ENCODE measurements at places on chromosomes 7 and 10.

GRCh38 chr7:15967551-15967950, 281.1 kb upstream of the MEOX2 start:
- DNase-seq: no peak

GRCh38 chr10:42519761-42520460, 118.5 kb downstream of the ZNF33B start:
- DNase-seq: peak; percentile 1

DNA sequence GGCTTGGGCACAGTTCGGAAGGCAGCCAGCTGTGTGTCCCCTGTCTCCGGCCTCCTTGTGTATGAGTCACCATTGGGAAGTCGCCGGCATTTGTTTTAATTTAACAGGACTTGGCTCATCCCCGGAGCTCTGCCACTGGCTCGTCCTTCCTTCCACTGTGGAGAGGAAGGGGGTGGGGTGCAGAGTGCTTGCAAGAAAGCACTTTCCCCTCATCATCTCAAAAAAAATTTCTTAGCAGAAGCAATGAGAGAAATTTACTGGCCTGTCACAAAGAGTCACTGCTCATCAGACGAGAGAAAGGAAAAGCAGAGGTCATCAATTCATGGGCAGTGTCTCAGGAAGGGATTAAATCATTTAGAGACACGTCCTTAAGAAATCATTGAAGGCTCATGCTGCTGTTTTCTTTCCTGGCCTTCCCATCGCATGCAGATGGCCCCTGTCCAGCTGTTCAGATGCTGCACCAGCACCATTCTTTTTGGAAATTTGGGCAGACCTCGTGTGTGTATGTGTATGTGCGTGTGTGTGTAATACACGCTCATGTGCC, 93.3 kb downstream of the BMS1 start:
- no peak for DNase-seq

DNA sequence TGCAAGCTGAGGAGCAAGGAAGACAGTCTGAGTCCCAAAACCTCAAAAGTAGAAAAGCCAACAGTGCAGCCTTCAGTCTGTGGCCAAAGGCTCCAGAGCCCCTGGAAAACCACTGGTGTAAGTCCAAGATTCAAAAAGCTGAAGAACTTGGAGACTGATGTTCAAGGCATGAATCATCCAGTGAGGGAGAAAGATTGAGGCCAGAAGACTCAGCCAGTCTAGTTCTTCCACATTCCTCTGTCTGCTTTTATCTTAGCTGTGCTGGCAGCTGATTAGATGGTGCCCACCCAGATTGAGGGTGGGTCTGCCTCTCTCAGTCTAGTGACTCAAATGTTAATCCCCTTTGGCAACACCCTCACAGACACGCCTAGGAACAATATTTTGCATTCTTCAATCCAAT, 20.1 kb upstream of the MDFIC start:
- DNase-seq: no peak

GRCh38 chr10:116694243-116694926, 48.0 kb downstream of the HSPA12A start:
- peak; percentile 84 for DNase-seq

- no peak for DNase-seq
Observed at GRCh38 chr7:157483971-157484410, 147.2 kb downstream of the DNAJB6 start.

DNA sequence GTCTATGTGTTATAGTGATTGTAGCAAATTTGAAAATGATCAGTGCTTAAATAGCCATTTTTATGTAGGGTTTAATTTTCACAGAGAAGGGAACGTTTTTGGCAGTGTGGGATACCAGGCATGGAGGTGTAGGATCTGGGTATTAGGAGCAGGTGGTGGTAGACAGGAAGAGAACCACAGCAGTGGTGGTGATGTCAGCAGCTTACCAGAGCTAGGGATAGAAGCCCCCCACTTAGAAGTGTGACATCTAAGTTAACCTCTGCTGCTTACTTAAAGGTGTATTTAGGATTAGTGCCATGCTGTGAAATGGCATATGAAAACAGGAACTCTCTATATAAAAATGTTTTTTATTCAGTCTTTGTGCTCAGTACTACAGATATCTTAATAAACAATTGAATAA, 73.8 kb downstream of the CREM start:
- DNase-seq: no peak

GRCh38 chr10:78768041-78768835, 300.5 kb upstream of the ZMIZ1 start:
- no peak for DNase-seq

DNA sequence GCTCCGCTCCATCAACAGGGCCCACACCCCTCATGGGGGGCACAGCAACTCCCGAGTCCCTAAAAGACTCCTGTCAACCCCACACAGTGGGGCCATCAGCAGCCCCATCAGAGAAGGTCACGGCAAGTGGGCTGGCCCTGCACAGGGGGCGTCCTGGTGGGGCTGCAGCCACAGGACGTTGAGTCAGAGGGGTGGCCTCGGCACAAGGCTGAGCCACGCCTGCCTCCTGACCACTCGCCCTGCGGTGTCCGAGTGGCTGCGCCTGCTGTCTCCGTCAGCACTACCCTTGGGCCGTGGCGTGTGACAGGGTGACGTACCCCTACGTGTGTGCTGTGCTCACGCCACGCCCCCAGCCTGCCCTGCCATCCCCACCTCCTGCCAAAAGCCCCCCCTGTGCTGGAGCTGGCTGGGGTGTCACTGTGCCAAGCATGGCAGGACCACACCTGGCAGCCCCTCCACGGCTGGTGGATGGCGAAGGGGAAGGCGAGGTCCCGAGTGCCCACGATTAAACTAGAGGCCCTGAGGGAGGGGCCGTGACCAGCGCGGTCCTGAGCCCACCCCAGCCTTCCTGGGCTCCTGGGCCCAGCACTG, 26.0 kb upstream of the NKX6-2 start:
- no peak for DNase-seq

DNA sequence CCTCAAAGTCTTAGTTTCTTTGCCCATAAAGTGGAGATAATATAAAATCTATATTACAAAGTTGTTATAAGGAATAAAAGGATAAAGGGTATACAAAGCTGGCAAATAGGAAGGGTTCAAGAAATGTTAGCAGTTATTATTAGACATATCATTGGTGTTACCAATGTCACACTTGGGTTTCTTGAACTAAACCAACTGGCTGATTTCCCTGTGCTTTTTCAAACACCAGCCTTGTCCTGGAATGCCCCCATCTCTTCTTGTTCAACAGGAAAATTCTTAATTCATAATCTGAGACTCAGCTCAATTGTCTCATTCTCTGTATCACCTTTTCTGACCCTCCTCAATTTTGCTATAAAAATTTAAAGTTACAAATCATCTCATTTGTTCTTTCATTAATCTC, 143.7 kb upstream of the LRRTM3 start:
- no peak for DNase-seq

GRCh38 chr7:95011146-95011928, 103.9 kb downstream of the PPP1R9A start:
- no peak for DNase-seq

DNA sequence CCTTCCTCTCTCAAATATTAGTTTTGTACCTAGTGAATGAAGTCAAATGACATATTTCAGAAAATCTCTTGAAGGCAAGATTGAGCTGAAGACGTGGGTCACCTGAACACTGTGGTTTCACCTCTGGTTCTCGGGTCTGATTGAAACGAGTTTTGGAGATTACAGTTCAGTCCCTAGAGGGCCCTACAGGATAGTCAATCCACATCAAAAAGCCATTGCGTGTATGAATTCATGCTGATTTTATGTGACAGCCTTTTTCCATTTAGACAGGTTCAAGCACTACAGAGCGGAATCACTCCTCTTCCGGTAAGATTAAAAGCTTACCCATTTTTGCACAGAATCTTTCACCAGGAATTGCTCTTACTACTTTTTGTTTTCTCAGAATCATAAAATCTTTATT, 62.2 kb downstream of the VIM start:
- peak; percentile 52 for DNase-seq

- DNase-seq: no peak
Observed at GRCh38 chr7:1340031-1340430, 107.4 kb downstream of the UNCX start.

DNA sequence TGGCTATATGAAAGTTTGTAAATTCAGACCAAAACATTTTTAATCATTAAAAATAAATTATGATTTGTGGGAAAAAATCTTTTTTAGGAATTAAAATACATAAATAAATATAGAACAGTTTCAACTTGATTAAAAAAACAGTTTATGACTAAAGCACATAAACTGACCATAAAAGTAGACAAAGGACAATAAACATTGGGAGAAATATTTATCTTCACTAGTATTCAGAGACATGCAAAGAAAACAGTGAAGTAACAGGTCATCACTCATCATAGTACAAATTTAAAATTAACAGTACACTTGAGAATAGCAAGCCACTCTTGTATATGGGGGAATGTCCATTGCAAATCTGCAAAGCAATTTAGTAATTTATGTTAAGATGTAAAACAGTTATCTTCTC, 28.0 kb upstream of the CELF2 start:
- no peak for DNase-seq

Measured in GM23338 (cell line).